ENCODE measurements at places on chromosomes 3 and 15. TPM values are rescaled to one million over a fixed set of nuclear protein-coding genes. Genes with fewer than 3 reads are reported as not detected.

GOLGA6L9 gene
- 1.6 TPM for total RNA-seq

RBMS3 gene
- total RNA-seq = 157 TPM

ALDH1L1 gene
- total RNA-seq = 10.9 TPM

RHOV gene
- total RNA-seq = 0.19 TPM

C2CD4A gene
- total RNA-seq = 0.36 TPM

RBM5 gene
- total RNA-seq = 222 TPM

ZNF660 gene
- total RNA-seq = 11.5 TPM

QTRT2 gene
- total RNA-seq = 23.4 TPM

SLC24A5 gene
- total RNA-seq = not detected

SCG5 gene
- total RNA-seq = 2.6 TPM

GPR27 gene
- total RNA-seq = 1.6 TPM

CD200 gene
- 28.2 TPM for total RNA-seq

GPR149 gene
- not detected for total RNA-seq

RAB6B gene
- 9.2 TPM for total RNA-seq

KNG1 gene
- not detected for total RNA-seq

FETUB gene
- not detected for total RNA-seq

PLSCR5 gene
- total RNA-seq = not detected

PLXND1 gene
- total RNA-seq = 176 TPM

FOXB1 gene
- not detected for total RNA-seq

UBR1 gene
- total RNA-seq = 43.7 TPM

ADCY5 gene
- total RNA-seq = 65.5 TPM

Data from aorta (tissue), 5 donors.